ENCODE measurements at places on chromosomes 16 and 17.

GRCh38 chr16:84570739-84571403 is 47.0 kb downstream of the COTL1 start:
- no peak for DNase-seq

DNA sequence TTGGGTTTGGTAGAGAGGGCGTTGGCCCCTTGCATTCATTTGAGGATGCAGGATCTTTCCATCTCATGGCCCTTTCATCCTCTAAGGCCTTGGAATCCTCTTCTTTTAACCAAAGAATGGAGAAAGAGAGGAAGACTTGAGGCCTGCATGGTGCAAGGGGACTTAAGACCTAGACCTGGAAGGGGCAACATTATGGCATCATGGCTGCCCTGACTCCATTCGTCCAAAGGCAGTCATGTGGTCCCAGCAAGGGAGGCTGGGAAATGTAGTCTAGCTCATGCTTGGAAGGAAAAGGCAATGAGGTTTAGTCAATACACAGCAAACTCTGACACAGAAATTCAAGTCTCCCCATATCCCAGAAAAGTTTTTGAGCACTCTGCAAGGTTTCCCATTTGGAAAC is 30.7 kb upstream of the CDRT4 start:
- peak; percentile 37 for DNase-seq

- no peak for DNase-seq
Observed at GRCh38 chr16:23962001-23962400, 126.2 kb downstream of the PRKCB start.

DNA sequence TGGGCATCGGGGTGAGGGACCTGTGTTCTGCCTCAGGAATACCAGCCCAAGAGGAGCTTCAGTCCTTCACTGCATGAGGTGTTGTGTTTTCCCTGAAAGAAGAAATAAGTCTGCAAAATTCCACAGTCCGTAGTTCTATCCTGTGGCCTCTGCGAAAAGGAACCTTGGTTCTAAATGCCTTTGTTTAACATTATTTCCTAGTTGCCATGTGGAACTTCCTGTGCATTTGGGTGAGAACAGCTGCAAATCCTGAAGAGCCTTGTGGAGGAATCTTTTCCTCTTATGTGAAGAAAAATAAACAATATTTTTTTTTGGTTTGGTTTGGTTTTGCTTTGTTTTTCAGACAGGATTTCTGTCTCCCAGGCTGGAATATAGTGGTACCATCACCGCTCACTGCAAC is 9.8 kb downstream of the PSKH1 start:
- DNase-seq, result no peak

DNA sequence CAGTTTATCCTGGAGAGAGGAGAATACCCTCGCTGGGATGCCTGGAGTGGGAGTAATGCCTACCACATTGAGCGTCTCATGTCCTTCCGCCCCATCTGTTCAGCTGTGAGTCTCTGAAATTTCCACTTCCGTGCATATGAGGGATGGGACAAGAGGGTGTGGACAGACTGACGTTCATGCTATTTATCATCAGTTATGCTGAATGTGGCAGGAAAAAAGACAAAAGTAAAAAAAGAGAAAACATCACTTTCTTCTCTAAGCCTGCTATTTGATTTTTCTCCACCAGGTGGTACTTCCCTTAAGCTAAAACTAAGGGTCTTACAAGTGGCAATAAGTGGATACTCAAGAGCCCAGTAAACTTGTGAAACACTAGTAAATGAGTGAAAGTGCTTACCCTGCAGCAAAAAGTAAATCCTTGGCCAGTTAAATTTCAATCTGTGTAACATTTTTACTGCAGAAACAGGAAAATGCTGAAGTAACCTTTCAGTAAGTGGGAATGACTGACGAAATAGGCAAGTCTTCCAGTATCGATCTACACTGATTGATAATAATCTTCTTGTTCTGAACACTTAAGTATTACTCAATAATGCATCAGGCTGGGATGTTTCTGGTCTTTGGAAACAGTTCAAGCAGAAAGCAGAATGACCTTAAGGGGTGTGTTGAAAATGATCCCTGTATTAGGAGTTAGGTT is 5.6 kb downstream of the CRYBA1 start:
- no peak for DNase-seq

GRCh38 chr16:17294856-17295255 is 175.9 kb downstream of the XYLT1 start:
- DNase-seq, result no peak

- no peak for DNase-seq
Observed at GRCh38 chr17:76912421-76913164, 44.4 kb downstream of the MGAT5B start.

GRCh38 chr17:15914400-15915170 is 30.3 kb upstream of the ADORA2B start:
- no peak for DNase-seq

DNA sequence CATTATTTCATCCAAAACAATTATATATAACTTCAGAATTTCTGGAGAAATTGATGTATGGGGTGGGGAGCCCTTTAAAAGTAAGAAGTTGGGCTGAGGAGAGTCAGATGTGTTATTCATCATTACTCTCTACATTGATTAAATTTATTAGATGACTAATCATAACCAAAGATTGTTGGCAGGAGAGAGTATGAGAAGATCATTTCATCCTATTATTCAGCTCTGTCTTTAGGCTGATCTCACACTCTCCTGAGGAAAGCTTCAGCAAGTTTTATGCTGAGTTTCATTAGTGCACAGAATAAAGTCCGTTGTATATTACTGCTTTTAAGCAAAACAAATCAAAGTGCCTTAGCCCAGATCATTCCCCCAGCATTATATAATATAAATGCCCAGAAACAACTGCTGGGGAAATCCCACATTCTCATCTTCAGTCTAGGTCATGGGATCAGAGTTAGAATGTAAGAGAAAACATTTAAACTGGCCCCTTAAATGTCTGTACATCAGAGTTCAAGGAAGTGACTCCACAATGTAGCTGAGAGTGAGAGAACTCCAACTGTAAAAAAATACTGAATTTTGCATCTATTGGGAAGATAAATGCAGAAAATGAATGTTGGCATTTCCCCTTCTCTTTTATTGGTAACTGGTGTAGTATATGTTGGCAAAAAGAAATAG is 130.1 kb upstream of the HLF start:
- DNase-seq, result no peak

- DNase-seq, result no peak
Observed at GRCh38 chr17:1021147-1021546, 24.2 kb downstream of the TIMM22 start.

- no peak for DNase-seq
Observed at GRCh38 chr17:50683434-50684287, 24.1 kb downstream of the ANKRD40 start.

GRCh38 chr16:47262938-47263337 is 119.2 kb upstream of the NETO2 start:
- DNase-seq, result no peak

- no peak for DNase-seq
Observed at GRCh38 chr17:79747508-79748294, 17.0 kb downstream of the ENPP7 start.

DNA sequence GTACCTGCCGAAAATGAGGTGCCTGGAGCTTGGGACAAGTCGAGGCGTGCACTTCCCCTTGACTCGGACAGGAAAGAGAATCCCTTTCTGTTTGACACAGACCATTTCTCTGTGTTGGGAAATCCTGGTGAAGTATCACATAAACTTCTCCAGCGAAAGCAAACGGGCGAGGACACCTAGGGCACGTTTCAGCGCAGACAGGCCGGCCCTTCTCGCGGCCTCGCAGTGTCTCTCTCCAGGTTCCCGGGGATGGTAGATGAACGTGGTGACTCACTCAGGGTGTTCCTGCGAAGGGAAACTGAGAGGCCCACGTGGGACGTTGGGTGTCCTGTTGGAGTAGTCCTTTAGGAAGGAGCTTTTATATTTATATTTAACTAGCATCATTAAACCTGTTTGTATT is 36.3 kb upstream of the ZNF750 start:
- no peak for DNase-seq

DNA sequence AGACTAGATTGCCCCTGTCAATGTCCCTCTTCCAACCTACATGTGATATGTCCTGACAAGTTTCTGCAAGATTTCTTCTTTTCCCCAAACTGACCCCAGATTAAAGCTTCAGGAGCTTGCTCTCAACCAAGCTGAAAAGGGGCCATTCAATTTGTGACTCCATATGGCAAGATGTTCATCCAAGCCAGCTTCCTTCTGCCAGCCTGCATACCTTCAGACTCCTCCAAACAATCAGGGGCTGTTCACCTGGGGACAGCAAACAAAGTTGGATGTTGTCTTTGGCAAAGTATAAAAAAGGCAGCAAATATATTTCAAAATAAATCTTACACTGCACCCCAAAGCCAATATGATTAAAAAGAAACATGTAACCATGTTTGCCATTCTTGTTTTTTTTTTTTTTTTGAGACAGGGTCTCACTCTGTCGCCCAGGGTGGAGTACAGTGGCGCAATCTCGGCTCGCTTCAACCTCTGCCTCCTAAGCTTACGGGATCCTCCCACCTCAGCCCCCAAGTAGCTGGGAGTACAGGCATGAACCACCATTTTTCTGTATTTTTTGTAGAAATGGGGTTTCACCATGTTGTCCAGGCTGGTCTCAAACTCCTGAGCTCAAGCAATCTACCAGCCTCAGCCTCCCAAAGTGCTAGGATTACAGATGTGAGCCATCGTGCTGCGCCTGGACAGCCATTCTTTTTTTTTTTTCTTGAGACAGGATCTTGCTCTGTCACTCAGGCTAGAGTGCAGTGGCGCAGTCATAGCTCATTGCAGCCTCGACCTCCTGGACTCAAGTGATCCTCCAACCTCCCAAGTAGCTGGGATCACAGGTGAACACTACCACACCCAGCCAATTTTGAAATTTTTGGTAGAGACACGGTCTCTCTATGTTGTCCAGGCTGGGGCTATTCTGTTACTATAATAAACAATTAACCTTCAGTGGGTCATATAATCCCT is 50.0 kb upstream of the AKAP1 start:
- no peak for DNase-seq

- DNase-seq, result no peak
Observed at GRCh38 chr17:17106756-17107155, 64.5 kb downstream of the MPRIP start.

- peak; percentile 38 for DNase-seq
Observed at GRCh38 chr17:142102-142661, 4.8 kb downstream of the SCGB1C2 start.

DNA sequence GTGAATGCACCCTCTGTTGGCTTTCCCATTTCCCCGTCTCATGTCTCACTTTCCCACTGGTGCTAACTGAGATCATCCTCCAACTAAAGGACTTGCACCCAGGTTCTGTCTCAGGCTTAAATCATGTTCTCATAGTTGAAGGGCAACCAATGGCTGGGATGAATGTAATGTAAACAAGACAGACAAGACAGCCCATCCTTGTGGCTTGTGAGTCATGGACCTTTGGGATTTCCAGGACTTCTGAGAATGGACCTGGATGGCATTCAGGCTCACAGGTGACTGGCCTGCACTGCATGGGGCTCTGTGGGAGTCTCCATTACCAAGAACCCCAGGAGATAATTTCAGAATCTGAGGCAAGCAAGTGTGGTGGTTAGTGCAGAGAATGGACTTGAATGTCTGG is 347.5 kb downstream of the HAPSTR1 start:
- no peak for DNase-seq

DNA sequence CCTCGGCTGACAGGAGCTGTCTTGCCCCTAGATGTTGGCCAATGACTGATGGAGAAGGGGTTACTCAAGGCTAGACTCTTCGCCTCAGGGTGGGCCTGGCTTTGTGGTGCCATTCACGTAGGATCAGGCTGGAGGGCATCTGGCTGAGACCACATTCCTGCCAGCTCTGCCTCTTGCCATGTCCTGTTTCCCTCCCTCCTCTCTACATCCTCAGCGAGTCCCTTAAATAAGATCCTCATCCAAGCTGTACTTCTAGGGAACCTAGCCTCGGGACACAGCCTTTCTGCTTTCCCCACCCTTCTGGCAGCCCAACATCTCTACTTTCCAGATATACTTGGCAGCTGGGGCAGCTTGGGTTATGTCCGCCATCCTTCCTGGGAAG is 27.9 kb upstream of the EFCAB13 start:
- no peak for DNase-seq

GRCh38 chr17:75447951-75448856 is 8.2 kb upstream of the TMEM94 start:
- DNase-seq, result no peak

- DNase-seq, result no peak
Observed at GRCh38 chr17:43768382-43768781, 9.8 kb upstream of the SOST start.

GRCh38 chr16:86396901-86397311 is 113.4 kb upstream of the FOXF1 start:
- DNase-seq, result peak; percentile 88

DNA sequence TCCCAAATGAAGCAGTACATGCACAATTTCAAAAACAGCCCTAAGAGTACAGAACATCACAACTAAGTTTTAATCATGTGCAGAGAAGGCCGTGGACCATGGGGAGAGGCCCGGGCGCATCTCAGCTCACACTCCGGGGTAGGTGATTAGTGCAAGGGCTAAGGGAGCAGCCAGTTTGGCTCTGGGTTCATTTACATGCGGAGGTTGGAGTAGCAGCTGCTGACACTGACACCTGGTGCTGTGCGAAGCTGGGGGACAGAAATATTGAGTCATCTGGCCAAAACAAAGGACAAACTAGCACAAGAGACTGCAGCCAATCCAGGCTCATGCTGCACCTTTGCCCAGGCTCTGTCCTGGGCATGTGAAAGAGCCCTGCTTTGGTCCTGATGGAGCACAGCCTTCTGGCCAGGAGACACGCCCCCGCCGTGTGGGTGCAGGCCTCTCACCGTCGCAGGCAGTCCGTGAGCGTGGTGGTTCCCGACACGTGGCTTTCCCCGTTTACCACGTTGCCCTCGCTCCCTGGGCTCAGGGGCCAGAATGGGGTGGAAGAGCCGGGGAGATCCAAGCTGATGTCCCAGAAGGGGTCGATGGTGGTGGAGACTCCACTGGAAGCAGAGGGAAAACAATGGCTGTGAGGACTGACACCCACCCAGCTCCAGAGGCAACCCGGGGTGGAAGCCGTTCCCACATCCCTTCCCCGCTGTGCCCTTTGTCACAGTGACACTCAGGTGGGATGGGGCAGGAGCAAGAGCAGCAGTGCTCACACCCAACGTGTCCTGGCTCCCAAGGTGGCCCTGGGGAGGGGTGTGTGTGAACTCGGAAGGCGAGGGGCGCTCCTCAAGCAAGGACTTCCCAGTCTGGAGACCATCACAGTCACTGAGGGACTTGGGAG is 31.9 kb downstream of the USP22 start:
- no peak for DNase-seq

DNA sequence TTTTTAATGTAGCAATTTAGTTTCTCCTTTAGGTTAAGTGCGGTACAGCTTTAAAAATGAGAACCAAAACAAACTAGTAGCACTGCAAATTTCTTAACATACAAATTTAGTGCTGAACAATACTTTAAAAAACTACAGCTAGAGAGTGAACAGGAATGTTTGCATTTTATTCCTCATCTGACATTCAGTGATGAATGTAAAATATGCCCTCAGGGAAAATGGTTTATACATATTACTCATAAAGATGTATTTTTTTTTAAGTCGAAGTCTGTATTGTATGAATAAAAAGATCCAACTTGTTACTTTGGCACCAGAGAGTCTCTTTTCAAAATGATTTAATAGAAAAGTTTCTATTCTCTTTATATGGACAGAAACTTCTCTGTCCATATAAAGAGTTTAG is 96.8 kb downstream of the BRIP1 start:
- DNase-seq, result peak; percentile 10
